ENCODE measurements at places on chromosomes 5 and 9. TPM values are rescaled to one million over a fixed set of nuclear protein-coding genes. Genes with fewer than 3 reads are reported as not detected.

Gene SCGB3A1
- 40.1 TPM for total RNA-seq

Gene UBE2D2
- 236 TPM for total RNA-seq

Gene PCDHGB6
- 0.21 TPM for total RNA-seq

Gene BARHL1
- not detected for total RNA-seq

Gene FAM81B
- total RNA-seq, result not detected

Gene CARTPT
- not detected for total RNA-seq

Gene IL9
- not detected for total RNA-seq

Gene FRMD3
- total RNA-seq, result 0.74 TPM

Gene ATP10B
- not detected for total RNA-seq

Gene PLK2
- 8.8 TPM for total RNA-seq

Gene GPX8
- total RNA-seq, result not detected

Gene GPR151
- total RNA-seq, result not detected

Gene LTC4S
- 5.5 TPM for total RNA-seq

Gene PCA3
- total RNA-seq, result not detected

Gene DPYSL3
- not detected for total RNA-seq

Gene TNFSF15
- total RNA-seq, result not detected

Gene CDKN2B
- total RNA-seq, result not detected

Gene C1QTNF2
- total RNA-seq, result not detected

Gene ACSL6
- 40.0 TPM for total RNA-seq

Gene HTR1A
- not detected for total RNA-seq

Gene PCDHA3
- total RNA-seq, result not detected

Gene PTGES2
- total RNA-seq, result 69.2 TPM

Gene SLC34A3
- not detected for total RNA-seq

Gene PAPPA
- not detected for total RNA-seq

Gene GAS1
- 0.29 TPM for total RNA-seq

Gene PCDHB10
- not detected for total RNA-seq

Gene UGT3A2
- not detected for total RNA-seq

Gene ZNF354C
- 12.3 TPM for total RNA-seq

Gene PCDHB2
- not detected for total RNA-seq

Gene PCDHGA7
- 0.42 TPM for total RNA-seq

Gene BAAT
- total RNA-seq, result not detected

Gene EQTN
- total RNA-seq, result not detected

Gene PCDHGB3
- 0.71 TPM for total RNA-seq

Gene RNF183
- total RNA-seq, result not detected

Gene CNTFR
- not detected for total RNA-seq

Gene PHAX
- 53.6 TPM for total RNA-seq

Gene SLC22A4
- not detected for total RNA-seq

Gene FCN2
- total RNA-seq, result not detected

Gene FOXD4L3
- 0.29 TPM for total RNA-seq

Gene WDR31
- total RNA-seq, result 1.2 TPM

Gene MELK
- not detected for total RNA-seq

Gene RALGPS1
- 6.4 TPM for total RNA-seq

Gene TIMD4
- total RNA-seq, result 26.5 TPM

Gene SWI5
- total RNA-seq, result 12.1 TPM

Gene CANX
- total RNA-seq, result 225 TPM

Gene PCDHGA4
- 0.34 TPM for total RNA-seq

Gene OR1J2
- total RNA-seq, result 0.85 TPM

Gene SOHLH1
- not detected for total RNA-seq

Gene BSPRY
- not detected for total RNA-seq

Gene MBLAC2
- 15.8 TPM for total RNA-seq
